ENCODE measurements at places on chromosomes 5 and 9.

GRCh38 chr5:43729846-43730478 lies 127.0 kb downstream of the NNT start:
- no peak for DNase-seq

GRCh38 chr5:90932052-90932699 lies 373.6 kb downstream of the ADGRV1 start:
- DNase-seq = no peak

DNA sequence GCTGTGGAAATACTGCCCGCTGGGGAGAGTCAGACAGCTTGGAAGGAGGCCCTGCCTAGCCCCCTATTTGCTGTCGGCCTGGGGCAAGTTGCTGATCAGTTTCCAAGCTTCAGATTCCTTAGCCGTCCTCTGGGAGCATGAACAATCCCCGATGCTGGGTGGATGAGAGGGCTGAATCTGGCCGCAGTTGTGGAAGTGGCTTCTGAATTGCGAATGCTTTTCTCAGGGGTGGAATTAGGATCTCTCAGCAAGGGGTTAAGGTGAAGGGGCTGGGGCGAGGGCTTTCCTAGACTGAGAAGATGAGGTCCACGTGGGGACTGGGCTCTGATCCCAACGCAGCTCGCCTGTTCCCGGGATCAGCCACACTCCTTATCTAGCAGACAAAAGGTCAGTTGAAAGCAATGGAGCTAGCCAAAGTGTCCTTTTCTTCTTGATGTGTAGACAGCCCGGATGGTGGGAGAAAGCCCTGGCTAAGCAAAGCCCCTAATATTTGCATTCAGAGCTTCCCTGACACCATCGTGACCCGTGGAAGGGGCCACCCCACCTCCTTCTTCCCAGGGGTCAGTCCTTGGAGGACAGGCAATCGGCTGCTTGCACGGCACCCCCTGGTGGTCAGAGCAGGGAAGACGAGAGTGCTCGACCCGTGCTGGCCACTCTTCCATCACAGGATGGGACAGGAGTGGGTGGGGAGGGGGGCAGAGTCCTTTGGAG lies 54.9 kb downstream of the COL15A1 start:
- no peak for DNase-seq

- no peak for DNase-seq
Observed at GRCh38 chr5:113124265-113124664, 147.7 kb downstream of the DCP2 start.

- no peak for DNase-seq
Observed at GRCh38 chr5:78920604-78921003, 64.5 kb downstream of the ARSB start.

- no peak for DNase-seq
Observed at GRCh38 chr5:92662741-92663140, 918.3 kb downstream of the NR2F1-AS1 start.

- DNase-seq = no peak
Observed at GRCh38 chr5:143235423-143235822, 168.1 kb downstream of the NR3C1 start.

DNA sequence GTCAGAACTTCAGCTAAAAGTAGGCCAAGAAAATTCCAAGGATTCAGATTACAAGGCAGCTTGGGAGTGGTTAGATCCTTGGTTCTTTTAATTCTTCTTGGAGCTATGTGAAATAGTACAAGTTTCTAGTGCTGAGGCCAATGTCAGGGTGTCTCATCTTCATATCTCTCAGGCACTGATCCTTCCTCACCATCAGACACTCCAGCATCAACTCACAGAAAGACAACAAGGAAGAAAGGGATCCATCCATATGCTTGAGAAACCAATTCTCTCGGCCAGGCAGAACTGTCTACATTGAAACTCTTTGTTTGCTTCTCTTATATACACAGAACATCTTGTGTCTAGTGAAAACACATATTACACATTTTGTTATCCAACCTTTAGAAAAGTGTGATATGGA lies 362.1 kb upstream of the CCNH start:
- DNase-seq = no peak

DNA sequence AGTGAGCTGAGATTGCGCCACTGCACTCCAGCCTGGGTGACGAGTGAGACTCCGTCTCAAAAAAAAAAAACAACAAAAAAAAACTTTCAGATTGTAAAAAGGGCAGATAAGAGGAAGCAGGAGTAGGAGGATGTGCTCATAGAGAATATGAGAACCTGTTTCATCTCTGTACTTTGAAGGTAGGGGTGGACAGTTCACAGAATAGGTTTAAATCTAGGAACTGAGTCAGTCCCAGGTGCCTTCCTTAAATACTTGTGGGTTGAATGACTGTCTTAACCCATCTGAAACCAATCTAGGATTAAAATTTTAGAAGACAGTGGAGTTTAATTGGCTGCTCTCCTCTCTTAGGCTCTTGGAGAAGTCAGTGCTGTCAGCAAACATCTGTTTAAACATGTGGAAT lies 12.4 kb downstream of the POLK start:
- no peak for DNase-seq

GRCh38 chr5:169350759-169351240 lies 49.9 kb upstream of the SLIT3 start:
- DNase-seq = no peak

DNA sequence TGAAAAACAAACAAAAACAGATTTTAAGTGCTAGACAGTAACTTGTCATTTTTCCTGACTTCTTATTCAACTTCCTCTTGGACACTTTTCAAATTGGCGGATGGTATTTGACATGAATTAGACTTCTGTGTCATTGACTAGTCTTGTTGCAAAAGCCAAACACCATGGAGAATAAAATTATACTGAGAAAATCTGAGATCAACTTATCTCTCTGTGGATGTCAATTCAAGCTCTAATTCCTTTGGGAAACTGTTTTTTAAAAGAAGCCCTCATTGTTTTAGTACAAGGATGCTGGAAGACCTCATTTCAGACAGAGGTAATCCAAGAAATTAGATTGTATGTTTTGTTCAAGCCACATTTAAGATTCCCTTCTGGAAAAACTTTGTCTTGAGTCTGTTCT lies 831.0 kb downstream of the SEMA5A start:
- DNase-seq = no peak

DNA sequence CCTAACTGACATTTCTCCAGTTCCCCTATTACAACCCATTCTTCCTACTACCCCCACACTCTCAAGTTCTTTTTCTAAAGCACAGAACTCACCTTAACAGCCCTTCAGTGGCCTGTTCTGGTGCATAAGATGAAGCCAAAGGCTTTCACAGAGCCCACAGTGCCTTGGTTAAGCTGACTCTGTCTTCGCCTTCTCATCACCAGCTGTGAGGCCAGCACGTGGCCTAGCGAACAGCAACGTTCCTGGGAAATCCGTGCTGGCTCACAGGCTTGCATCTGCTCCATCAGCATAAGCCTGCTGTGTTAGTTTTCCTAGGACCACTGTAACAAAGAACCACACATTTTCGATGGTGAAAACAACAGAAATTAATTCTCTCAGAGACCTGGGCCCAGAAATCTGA lies 67.9 kb upstream of the LPAR1 start:
- DNase-seq = no peak

GRCh38 chr5:147372191-147372590 lies 137.4 kb downstream of the STK32A start:
- DNase-seq = no peak

- no peak for DNase-seq
Observed at GRCh38 chr5:143051244-143052058, 281.3 kb downstream of the ARHGAP26 start.

GRCh38 chr5:13640270-13640669 lies 304.2 kb downstream of the DNAH5 start:
- DNase-seq = no peak

DNA sequence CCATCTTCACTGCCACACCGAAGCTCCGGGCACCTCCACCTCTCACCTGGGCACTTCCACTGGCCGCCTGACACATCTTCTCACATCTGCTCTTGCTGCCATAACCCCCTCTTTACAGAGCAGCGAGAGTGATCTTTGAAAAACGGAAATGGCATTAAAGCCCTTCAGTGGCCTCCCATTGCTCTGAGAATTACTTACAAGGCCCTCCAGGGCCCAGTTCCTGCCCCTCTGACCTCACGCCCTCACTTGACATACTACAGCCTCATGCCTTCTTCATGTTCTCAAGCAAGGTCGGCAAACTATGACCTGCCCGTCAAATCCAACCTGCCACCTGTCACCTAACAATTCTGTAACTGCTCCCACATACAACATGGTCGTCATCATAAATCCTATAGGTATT lies 187.3 kb downstream of the NR3C1 start:
- DNase-seq = no peak

DNA sequence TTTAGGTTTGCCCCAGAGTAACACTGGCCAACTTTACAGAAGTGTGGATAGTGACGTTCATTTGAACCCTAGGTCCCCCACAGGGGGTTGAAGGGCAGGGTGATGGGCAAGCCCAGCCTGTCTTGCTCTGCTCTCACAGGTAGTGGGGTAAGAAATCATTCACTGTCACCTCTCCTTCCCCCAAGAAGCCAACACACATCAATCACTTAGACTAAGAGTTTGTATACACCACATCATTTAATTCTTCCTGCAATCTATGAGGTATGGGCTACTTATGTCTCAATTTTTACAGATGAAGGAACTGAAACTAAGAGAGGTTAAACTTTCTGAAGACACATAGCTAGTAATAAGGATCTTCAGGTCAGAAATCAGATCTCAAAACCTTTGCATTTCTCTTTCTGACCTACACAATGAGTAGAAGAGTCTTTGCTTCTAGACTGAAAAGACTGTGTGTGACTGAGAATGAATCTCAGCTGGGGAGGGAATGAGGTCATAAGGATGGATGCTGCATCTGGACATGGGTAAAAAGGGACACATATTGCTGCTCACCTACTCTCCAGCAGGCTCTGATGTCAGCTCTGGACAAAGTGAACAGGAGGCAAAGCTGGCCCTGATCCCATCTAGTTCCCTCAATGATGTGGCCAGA lies 81.0 kb upstream of the EQTN start:
- no peak for DNase-seq

- DNase-seq = no peak
Observed at GRCh38 chr9:114616684-114617520, 5.8 kb downstream of the TMEM268 start.

DNA sequence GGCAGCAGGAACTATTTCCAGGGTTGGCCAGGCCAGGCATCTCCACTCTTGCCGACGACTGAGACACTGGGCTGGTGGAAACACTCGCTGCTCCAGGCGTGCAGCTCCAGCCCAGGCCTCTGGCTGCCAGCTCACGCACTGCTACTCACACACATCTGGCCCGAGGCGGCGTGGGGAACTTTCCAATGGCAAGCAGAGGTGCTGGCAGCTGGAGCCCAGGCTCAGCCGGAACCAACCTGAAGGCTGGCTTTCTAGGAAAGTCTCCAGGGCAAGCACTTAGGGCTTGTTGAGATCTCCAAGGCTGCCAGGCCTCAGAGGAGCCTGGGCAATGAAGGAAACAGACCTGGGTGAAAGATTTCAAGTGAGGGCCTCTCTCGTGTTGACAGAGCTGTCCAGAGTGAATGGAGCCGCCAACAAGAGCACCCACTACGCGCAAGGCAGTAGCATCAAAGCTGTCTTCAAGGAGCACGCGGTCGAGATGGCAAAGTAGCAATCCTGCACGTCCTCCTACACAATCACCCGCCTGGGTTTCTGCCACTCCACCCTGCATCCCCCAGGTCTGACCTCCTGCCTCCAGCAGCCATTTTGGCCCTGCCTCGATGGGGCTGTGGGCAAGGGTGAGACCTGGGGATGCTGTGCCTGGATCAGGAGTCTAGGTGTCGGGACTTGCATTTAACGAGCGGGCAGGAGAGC lies 14.4 kb downstream of the SH3PXD2B start:
- no peak for DNase-seq

Data from activated CD4-positive, CD25-positive, alpha-beta regulatory T cell treated with anti-CD3 and anti-CD28 coated beads, Interleukin-2, amount 50 U/mL, for 16 hours (primary cell).